ENCODE measurements at places on chromosomes 12 and 14. TPM values are rescaled to one million over a fixed set of nuclear protein-coding genes. Genes with fewer than 3 reads are reported as not detected.

DNA sequence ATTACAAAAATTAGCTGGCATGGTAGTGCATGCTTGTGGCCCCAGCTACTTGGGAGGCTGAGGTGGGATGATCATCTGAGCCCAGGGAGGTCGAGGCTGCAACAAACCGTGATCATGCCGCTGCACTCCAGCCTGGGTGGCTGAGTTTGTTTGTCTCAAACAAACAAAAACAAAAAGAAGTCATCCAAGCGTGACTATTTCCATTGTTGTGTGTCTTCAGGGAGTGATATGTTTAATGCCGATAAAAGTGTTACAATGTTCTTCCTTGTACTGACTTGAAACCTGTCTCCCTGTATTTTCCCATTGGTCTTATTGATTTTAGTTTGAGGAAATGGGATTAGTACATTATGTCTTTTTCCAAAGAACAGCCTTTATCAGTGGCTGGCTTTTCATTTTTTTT, 75.6 kb upstream of the USP44 start:
- DNase-seq, result no peak

DNA sequence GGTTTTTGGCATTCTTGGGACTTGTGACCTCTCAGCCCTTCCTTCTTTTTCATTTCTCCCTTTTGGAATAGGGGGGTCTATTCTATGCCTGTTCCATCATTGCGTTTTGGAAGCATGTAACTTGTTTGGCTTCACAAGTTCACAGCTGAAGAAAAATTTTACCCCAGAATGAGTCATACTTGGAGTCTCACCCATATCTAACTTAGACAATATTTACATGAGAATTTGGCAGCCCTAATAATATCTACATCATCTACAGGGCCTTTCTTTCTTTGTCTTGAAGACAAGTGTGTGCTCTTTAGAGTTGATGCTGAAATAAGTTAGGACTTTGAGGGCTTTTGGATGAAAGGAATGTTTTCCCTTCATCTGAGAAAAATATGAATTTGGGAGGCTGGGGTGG, 1312.9 kb upstream of the FLRT2 start:
- no peak for DNase-seq

DNA sequence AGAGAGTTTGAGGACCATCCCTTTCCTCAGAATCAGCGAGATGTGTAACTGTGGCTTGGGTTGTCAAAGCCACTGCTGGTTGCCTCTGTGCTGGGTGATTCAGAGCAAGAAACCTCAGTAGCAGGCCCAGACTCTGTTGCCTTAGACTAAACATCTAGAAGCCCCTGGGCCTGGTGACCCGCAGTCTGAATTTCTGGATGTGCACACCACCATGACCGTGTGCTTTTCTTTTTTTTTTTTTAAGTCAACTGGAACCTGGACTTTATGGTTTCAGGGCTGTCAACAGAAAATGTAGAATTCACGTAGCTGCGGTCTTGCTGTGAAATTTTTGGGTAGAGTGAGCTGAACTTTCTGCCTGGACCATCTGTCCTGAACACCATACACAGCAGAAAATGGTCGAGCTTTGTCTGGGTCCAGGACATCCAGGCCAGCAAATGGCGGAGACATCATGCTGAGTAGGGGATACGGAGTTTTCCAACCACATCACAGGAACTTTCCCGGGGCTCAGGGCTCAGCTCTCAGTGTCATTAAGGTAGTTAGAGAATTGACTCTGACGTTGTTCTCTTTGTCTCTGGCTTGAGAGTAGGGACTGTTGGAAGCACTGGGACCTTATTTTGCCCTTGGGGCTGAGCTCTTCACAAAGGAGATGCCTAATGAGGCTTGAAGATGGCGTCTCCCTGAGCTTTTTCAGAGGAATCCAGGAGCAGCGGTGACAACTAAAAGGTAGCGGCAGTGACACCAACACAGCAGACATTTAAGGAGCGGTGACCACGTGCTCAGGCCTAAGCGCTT, 23.0 kb upstream of the BATF start:
- no peak for DNase-seq

DNA sequence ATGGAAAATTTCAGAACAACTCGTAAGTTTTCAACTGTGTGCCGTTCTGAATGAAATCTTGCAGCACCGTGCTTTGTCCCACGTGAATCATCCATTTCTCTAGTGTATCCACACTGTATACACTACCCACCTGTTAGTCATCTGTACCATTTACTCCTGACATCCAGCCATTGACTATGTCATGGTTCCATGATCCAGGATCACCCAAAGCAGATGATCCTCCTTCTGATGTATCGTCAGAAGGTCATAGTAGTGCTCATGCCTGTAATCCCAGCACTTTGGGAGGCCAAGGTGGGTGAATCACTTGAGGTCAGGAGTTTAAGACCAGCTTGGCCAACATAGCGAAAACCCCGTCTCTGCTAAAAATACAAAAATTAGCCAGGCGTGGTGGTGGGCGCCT, 122.9 kb downstream of the PPHLN1 start:
- no peak for DNase-seq

- DNase-seq, result no peak
Observed at GRCh38 chr12:82069931-82070514, 288.2 kb downstream of the CCDC59 start.

GRCh38 chr14:61120576-61120975, 139.5 kb downstream of the SLC38A6 start:
- DNase-seq, result no peak

- no peak for DNase-seq
Observed at GRCh38 chr14:60183741-60184140, 18.5 kb upstream of the DHRS7 start.

DNA sequence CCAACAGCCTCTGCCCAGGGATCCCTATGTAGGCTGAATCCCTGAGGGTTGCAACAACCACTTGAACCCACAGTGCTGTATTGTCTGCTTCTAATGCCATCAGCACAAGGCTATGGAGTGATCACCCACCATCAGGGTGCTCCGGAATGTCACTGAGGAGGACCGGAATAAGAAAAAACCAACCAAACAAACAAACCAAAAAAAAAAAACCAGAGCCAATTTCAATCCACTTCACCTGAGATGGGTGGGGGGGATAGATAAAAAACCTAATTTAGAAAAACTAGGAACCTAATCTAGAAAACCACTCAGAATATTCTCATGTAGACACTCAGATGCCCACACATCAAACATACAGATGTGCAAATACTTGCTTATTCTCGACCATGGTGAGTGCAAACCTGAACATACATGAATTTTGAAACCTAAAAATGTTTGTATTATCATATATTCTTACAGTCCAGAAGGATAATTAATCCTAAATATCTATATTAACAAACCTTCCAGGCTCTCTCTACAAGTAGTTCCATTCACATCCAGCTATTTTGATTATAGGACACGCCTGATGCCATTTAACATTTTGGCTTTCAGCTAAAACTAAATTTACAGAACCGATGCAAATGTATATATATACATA, 3.7 kb downstream of the TBX5 start:
- no peak for DNase-seq

GRCh38 chr14:63752449-63753169, 24.7 kb upstream of the SGPP1 start:
- no peak for DNase-seq

- DNase-seq, result no peak
Observed at GRCh38 chr14:102518063-102518648, 8.6 kb upstream of the ANKRD9 start.

GRCh38 chr14:105540811-105541210, 14.4 kb downstream of the TMEM121 start:
- no peak for DNase-seq

- no peak for DNase-seq
Observed at GRCh38 chr14:80768646-80769045, 172.9 kb downstream of the CEP128 start.

DNA sequence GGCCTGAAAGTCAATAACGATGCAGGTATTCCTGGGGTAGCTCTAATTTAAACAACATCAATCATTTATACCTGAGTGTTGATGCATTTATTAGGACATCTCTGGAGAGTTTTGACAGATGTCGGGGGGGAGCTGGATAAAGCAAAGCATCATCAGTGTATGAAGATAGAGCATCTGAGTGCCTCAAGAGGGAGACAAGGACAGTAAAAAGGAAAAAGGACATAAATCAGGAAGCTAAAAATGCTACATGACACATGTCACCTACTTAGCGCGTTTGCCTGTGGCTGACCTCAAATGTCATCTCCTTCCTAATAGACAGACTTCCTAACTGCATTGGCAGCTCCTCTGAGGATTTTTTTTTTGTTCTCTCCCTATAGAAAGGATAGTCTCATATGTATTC, 259.5 kb upstream of the PKP2 start:
- no peak for DNase-seq

GRCh38 chr14:91366749-91367148, 50.9 kb downstream of the CCDC88C start:
- DNase-seq, result no peak

GRCh38 chr12:80513211-80513610, 69.2 kb downstream of the PTPRQ start:
- DNase-seq, result no peak

GRCh38 chr12:68240975-68241374, 12.4 kb downstream of the IL22 start:
- no peak for DNase-seq

- no peak for DNase-seq
Observed at GRCh38 chr12:10716704-10717315, 6.3 kb downstream of the YBX3 start.

GRCh38 chr12:106581543-106582248, 1.1 kb upstream of the RFX4 start:
- DNase-seq, result no peak

DNA sequence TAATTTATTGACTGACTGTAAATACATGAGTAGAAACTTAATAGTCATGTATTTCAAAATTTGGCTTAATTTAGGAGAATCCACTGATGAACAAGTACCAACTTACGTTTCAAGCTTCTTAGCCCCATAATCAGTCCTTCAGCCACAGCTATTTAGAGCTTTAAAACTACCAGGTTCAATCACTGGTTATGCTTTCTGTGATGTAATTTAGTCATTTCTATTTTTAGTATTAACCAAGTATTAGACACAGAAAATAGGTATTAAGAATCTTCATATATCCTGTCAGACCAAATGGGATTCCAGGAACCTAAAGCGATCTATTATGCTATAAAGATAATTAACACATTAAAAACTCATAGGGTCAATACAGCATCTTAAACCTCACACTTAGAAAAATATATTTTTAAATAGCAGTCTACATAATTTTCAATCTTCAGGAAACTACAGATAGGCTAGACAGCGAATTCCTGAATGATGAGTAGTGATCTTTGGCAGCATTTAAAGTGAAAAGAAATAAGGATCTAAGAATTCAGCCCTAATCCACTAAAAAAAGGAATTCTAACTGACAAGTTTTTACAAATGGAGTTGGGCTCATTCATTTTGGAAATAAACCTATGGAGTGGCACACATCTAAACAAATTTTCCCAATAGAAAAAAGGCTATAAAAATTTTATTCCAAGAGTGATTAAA, 51.5 kb downstream of the ZC3H14 start:
- DNase-seq, result no peak

GRCh38 chr12:64352181-64352580, 38.4 kb downstream of the C12orf56 start:
- DNase-seq, result no peak

- no peak for DNase-seq
Observed at GRCh38 chr12:122688291-122688690, 14.9 kb downstream of the HCAR2 start.

DNA sequence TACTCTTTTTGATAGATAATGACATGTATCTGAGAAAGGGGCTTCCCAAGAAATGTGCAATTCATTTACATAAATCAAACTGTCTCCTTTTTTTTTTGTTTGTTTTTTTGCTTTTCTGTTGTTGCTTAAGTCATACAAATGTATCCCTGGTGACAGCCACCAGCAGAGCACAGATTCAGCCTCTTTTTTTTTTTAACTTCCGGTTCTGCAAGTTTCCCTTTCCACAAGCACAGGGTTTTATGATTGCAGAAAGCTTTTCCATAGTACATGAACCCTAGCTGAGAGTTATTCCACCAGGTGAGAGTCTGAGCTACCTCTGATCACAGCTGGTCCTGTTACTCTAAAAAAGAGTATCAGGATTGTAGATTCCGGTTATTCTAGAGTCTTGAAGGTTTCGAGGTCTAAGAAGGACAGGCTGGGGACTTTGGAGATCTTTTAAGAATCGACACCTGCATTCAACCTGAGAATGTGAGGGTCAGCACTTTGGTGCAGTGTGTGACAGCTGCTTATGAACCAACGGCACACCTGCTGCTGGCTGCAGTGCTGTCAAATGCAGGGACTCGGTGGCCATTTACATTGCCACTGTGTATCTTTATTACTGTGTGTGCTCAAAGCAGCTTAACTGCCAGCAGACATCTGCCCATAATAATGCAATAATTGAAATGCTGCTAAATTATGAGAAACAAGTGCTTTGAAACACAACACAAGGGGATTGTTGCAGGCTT, 551.7 kb downstream of the NRXN3 start:
- no peak for DNase-seq

- no peak for DNase-seq
Observed at GRCh38 chr12:28585146-28585545, 394.9 kb downstream of the CCDC91 start.

DNA sequence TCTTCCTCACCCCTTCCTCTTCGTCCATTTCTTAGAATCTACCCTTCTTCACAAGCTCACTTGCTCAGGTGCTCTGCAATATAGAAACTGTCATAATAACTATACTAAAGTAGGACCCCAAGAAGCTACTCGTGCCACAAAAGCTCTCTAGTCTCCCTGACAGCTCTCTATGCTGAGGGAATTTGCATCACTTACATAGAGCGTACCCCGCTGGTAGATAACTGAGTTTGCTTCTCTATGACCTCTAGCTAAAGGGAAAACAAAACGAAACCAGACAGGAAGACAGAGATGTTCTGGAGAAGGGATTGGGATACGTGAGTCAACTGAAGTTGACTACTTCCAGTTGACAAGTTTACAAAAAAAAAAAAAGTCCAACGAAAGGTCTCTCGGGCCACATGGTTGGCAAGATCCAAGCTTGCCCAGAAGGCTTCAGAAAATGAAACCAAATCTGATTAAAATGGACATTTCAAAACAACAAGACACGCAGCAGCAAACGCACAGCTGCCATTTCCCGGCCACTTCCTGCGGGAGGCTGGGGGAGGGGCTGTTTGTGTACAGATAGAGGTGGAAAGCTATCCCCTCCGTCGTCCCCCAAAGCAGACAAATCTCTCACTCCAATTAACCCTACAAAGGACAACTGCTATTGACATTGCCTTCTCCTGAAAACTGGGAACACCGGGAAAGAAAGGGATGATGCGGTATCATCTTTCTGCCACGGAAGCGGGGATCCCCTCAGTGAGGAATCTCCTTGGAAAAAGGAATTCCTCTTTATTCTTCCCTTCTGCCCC, 1.3 kb downstream of the BAZ2A start:
- DNase-seq, result no peak

- no peak for DNase-seq
Observed at GRCh38 chr14:100132161-100132902, 27.1 kb downstream of the DEGS2 start.

GRCh38 chr14:54792288-54792687, 110.3 kb downstream of the GCH1 start:
- no peak for DNase-seq

Gene LYSET
- total RNA-seq, result 8.9 TPM

Gene KRT85
- not detected for total RNA-seq

Gene PCNX1
- total RNA-seq, result 22.9 TPM

Gene ALX1
- total RNA-seq, result not detected

Gene NYNRIN
- total RNA-seq, result 8.5 TPM

Gene PROX2
- total RNA-seq, result not detected

Gene STYK1
- 1.7 TPM for total RNA-seq

Gene TPPP2
- total RNA-seq, result not detected

Gene TAS2R14
- 5.5 TPM for total RNA-seq

Gene KRT73
- total RNA-seq, result not detected

Gene FOXA1
- total RNA-seq, result 0.44 TPM

Measured in glomerular endothelial cell (primary cell).